ENCODE measurements at places on chromosomes 2 and 18.

DNA sequence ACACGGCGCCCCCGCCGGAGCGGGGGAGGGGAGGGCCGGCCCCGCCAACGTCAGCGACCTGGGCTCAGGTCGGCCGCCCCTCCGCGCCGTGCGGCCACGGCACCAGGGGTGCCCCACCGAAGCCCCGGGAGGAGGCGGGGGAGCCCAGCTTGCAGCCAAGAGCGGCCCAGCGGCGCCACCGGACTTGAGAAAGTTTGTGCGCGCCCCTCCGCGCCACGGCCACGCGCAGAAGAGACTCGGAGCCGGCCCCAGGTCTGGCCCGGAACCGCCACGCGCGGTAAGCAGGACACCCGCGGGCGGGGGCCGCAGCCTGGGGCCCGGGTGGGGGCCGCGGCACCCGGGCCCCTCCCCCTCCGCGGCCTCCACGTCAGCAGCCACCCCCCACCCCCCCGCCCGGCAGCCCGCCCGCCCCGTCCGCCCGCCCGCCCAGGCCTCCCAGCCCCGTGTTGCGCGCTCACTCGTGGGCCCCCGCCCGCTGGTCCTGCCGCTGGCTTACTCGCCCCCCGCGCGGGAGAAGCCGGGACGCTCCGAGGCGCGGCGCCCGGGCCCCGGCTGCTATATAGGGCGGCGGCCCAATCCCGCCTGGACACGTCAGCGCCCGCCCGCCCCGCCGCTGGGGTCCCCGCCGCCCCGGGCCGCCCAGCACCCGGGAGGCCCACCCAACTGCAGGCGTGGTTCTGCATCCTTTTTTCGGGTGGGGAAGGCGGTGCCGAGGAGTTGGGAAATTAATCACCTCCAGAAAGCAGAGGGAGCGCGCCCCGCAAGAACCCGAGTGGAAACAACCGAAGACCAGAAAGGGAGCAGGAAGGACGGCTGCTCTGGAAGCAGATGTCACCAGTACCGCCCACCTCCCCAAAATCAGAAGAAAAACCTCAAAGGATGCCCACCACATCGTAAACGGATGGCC, 42.9 kb downstream of the HDLBP start:
- DNase-seq, result peak; percentile 72

GRCh38 chr2:23953625-23954024, 13.4 kb downstream of the UBXN2A start:
- DNase-seq, result no peak

DNA sequence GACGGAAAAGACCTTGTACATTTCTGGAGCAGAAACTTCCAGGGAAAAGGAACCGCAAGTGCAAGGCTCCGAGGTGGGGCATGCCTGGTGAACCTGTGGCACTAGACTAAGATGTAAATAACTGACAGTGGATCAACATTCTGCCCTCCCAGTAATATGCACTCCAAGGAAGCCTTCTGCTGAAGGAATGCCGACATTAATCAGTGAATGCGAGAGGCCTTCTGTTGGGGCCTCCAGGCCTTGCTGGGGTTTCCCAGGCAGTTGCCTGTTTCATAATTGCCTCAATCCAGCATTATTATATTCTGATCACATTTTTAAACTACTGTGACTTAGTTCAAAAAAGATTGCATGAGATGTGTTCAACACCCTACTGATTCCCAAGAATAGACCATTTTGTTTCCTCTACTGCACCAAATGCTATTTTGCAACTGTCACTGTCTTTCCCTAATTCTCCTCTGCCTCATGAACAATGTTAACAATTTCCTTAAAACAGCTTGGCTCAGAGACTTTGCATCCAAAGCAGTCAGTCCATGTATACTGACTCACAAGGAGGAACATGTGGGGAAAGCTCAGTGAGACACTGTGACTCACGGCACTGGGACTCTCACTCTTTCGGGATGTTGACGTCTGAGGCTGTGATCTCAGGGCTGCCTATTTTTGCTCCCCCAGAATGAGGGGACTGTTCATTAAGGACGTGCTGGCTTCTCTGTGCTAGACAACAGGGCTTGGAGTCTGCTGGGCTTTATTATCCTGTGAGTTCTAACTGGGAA, 10.5 kb upstream of the DSG2 start:
- no peak for DNase-seq

DNA sequence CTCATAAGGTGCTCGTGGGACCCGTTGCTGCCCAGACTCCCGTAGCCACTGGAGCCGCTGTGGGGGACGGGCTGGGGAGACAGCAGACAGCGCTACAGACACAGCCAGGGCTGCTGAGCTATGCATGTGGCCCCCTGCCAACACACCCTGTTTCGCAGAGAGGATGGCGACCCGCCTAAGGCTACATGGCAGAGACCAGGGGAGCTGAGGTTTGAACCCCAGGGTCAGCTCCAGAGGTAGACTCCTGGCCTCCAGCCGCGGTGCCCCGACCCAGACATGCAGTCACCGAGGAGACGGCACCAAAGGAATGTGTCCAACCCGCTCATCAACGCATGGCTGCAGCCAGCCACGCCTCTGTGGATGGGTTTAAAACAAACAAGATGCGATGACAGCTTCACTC, 21.0 kb upstream of the HES6 start:
- DNase-seq, result no peak

DNA sequence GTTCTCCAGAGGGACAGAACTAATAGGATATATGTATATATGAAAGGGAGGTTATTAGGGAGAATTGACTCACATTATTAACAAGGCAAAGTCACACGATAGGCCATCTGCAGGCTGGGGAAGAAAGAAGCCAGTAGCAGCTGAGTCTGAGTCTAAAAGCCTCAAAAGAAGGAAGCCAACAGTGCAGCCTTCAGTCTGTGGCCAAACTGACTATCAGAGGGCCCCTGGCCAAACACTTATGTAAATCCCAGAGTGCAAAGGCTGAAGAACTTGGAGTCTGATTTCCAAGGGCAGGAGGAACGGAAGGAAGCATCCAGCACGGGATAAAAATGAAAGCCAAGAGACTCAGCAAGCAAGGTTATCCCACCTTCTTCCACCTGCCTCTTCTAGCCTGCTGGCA, 108.0 kb upstream of the LDLRAD4 start:
- DNase-seq, result no peak

Measured in HCEC 1CT (cell line).